Activated CD8-positive, alpha-beta memory T cell treated with anti-CD3 and anti-CD28 coated beads, Interleukin-2, amount 50 U/mL, for 4 hours (primary cell): ENCODE measurements at places on chromosomes 16 and 17.

- no peak for DNase-seq
Measured at GRCh38 chr17:2122641-2123302, 67.9 kb downstream of the HIC1 start.

DNA sequence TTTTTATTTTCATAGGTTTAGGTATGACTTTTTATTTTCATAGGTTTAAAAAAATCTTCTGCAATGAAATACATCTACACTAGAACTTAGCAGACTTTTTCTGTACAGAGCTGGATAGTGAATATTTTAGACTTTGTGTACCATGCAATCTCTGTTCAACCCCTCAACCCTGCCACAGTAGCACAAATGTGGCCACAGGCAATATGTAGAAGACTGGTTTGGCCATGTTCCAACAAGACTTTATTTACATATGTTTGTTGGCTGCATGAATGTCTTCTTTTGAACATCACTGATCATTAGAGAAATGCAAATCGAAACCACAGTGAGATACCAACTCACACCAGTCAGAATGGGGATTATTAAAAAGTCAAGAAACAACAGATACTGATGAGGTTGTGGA is 229.2 kb downstream of the SHISA9 start:
- no peak for DNase-seq

- no peak for DNase-seq
Measured at GRCh38 chr16:28000314-28001169, 63.0 kb downstream of the GSG1L start.

- no peak for DNase-seq
Measured at GRCh38 chr16:66600477-66600876, 4.0 kb upstream of the CMTM3 start.

DNA sequence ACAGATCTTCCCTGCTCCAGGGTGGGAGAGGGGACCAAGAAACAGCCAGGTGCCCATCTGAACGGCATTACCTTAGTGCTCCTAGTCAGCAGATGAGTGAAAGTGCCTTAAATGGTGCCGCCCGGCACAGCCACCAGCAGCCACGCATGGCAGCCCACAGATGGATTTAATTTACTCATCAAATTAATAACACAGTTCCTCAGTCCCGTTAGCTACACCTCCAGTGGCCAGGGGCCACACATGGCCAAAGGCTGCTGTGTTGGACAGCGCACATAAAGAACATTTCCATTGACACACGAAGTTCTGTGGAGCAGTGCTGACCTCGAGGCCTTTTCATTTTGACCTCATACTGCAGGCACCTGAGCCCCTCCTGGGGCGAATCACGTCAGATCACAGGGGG is 166.3 kb downstream of the CMIP start:
- no peak for DNase-seq

GRCh38 chr16:1782408-1783264 is at the start of the genes NUBP2 and SPSB3:
TSS of gene NUBP2 (plus strand) at chr16:1782960. CDS start at chr16:1783021, 61 bp downstream.
TSS of gene SPSB3 (minus strand) at chr16:1782571. CDS start at chr16:1781483, 1,088 bp downstream.
- peak; percentile 95 for DNase-seq

DNA sequence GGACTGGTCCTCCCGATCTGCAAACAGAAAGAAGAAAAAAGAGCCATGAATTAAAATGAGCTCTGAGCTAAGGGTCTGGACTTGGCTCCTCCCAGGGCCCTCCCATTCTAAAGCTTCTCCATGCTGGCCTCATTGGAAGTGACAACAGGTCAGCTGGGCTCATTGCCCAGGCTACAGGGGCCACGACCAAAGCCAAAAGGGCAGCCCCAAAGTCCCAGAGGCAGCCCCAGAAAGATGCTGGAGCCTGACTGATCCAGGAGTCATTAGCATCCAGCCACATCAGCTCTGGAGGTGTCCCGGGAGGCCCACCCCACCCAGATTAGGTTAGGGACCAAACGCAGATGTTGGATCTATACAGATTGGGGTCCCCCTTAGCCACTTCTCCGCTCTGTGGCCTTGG is 58.2 kb downstream of the MYH11 start:
- DNase-seq: no peak

DNA sequence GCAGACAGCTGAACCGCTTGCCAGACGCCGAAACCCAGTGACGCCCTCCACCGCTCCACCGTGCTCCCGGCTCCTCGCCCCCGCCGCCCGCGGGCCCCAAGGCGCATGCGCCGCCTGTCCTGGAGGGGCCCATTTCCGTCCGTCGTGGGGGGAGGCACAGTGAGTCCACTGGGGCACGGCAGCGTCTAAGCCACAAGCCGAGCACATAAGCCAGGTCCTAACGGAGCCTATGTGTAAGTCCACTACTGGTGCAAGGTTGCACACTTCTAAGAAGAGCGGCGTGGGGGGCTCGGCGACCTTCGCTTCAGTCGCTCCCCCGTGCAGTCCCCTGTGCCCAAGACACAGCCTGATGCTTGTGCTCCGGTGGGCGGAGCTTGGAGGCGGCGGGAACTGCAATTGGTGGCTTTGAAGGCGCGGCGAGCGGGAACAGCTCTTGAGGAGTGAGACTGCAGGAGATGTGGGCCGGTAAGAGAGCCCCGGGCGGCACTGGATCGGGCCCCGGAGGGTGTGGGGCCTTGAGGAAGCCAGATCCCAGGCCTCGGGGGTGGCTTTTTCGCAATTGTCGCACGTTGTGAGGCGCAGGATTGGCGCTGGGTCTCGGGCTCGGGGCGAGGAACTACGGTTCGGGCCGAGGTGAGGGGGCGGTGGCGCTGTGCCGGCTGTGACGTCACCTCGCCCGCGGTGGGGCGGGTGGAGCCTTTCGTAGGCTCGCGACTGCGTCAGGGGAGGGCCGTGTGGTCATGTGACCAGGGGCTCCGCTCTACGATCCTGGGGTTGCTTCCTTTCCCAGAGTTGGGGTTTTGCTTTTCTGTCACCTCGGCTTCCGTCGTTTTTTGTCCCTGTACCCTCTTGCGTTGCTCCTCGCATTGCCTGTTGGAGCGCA is at the start of the genes CENPN and CMC2:
CENPN (plus strand) TSS at position 402 of the 883 bp plus-strand sequence. CDS start 4,726 bp downstream, outside the sequence.
CMC2 (minus strand) TSS at position 73 of the 883 bp plus-strand sequence. CDS start 9,491 bp downstream, outside the sequence.
- DNase-seq: peak; percentile 96

DNA sequence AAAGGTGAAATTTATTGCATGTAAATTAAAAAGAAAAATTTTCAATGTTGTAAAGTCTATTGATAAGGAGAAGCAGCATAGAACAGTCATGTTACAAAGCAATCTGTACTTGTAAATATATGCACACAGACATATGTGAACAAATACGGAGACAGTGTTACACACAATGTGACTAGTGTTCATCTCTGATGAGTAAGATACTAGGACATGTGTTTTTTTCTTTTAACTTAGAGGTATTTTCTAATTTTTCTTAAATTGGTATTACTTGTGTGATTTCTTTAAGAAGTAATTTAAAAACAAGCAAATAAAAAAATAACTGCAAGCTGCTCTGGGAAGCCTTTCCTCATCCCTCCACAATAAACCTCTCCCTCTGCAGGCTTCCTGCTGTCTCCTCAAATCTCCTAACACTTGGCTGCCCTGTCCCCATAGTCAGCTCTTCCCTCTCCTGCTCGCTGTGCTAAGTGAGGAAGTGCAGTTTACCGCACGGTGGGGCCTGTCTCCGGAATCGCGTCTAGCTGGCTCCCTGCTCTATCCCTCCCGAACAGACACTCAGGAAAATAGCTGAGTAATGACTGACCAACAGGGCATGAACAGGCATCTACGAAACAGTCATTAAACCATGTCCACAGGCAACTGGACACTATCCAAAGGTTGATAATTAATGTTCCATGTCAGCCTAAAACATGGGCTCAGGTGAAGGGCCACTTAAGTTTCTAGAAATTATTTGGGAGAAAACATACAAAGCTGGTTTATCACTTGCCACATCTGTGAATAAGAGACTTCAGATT is 35.9 kb downstream of the CMTM4 start:
- no peak for DNase-seq

DNA sequence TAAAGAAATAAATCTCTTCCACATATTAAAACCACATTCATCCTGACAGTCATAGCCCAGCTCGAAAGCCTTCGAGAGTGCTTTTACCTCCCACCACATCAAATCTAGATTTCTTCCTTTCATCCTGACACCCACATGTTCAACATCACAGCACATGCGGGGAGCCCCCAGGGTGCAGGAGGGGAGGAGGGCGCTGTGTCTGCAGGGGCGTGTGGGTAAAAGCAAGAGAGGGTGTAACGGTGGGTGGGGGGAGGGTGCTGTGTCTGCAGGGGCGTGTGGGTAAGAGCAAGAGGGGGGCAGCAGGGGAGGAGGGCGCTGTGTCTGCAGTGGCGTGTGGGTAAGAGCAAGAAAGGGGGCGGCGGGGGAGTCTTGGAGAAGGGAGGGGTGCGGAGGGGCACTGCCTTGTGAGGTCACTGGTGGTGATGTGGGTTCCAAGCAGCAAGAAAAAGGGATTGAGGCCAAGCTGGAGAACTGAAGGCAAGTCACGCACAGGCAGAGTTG is 34.7 kb downstream of the ADCY9 start:
- DNase-seq: peak; percentile 61

GRCh38 chr17:22517716-22518115 is 825.4 kb downstream of the KCNJ18 start:
- no peak for DNase-seq

DNA sequence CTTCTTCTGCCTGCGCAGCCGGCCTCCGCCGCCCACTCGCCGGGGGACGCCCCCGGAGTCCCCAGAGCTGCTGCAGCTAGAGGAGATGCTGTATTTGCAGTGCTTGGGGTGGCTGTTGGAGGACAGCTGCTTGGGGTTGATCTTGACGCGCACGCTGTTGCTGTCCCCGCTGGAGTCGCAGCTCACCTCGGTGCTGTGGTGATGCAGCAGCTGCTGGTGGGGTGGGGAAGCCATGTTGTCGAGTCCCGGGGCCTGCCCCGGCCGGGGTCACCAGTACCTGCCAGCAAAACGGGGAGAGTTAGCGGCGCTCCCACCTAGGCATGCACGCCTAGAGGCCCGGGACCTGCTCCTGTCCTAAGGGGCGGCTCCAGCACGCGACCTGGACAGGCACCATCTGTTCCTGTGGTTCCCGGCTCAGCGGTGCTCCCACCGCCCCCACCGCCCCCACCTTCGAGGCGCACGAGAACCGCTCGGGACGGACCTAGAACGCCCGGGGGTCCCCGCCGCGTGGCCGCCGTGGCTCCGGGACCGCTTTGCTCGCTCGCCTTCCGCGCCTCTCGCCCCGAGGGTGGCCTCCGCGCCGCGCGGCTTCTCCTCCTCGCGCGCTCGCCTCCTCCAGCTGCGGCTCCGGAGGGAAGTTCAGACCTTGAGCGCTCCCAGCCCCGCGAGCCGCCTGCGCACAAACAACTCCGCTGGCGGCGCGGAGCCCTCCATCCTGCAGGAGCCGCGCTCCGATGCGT is 863 bp downstream of the ADCY9 start:
- DNase-seq: peak; percentile 53

GRCh38 chr17:80362428-80363119 is 52.4 kb upstream of the ENDOV start:
- no peak for DNase-seq

DNA sequence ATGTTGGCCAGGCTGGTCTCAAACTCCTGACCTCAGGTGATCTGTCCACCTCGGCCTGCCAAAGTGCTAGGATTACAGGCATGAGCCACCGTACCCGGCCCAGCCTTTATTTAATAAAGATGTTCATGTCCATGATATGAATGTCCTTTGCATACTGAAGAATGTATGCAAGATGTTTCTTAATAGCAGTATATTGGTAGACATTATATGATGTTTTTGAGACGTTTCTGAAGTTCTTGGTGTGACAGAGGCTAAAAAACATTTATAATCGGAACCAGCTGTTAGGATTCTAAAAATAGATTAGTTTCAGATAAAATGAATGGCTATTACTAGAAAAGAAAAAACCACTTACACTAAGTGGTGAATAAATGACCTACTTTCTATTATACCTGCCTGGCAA is 11.8 kb downstream of the PDZD9 start:
- DNase-seq: no peak

DNA sequence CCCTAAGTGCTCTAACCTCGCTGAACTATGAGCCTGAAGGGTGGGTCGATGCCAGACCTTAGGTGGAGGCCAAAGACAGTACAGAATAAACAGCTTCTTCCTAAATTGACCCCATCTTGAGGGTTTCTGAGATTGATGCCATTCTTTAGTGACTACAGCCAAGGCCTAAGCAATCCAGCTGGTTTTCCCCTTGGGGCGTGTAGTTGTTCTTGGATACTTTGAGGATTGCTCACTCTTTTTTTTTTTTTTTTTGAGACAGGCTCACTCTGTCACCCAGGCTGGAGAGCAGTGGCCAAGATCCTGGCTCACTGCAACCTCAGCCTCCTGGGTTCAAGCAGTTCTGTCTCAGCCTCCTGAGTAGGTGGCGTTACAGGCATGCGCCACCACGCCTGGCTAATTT is 2.0 kb downstream of the OVCA2 start:
- DNase-seq: no peak

DNA sequence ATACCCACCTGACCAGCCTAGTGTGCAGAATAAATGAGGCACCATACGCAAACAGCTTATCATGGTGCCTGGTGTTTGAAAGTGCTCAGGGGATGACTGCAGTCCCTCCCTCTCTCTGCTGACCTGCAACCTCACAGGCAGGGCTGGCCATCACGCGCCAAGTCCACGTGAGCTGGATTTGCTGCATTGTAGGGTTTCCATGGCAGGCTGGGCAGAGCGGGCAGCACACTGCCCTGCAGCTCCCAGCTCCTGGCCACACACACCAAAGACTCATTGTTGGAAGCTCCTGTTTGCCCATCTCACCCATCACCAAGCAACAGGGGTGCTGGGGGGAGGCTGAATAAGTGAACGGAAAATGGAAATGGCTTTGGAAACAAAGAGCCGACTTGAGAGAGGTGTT is 81.8 kb downstream of the IRX3 start:
- no peak for DNase-seq

- no peak for DNase-seq
Measured at GRCh38 chr17:57732062-57732461, 13.0 kb downstream of the CCDC182 start.

DNA sequence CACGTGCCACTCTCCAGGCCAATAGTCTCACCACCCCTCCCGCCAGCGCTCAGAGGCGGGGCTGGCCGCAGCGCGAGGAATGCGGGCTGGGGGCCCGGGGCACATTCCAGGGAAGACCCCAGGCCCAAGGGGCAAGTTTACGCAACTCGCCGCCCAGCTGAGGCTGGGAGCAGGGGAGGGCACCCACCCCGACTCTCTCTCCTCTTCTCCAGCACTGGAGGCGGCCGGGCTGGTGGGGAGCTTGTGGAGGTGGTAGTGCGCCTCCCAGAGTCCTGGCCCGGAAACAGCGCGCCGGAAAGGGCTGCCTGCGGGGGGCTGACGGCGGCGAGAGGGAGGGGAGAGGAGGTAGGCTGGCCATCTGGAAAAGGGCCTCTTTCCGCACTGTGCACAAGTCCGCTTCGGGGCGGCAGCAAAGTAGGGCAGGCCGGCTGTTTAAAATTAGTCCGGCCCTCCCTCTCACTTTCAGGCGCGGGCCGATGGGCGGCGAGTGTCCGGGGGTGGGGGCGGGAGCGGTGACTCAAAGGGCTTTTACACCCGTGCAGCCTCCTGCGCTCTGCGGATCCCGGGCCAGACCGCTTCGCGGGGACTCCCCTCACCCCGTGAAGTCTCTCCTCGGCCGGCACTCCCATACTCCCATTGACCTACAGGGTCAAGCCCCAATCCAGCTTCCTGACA is 1.1 kb downstream of the FHOD1 start:
- peak; percentile 45 for DNase-seq

DNA sequence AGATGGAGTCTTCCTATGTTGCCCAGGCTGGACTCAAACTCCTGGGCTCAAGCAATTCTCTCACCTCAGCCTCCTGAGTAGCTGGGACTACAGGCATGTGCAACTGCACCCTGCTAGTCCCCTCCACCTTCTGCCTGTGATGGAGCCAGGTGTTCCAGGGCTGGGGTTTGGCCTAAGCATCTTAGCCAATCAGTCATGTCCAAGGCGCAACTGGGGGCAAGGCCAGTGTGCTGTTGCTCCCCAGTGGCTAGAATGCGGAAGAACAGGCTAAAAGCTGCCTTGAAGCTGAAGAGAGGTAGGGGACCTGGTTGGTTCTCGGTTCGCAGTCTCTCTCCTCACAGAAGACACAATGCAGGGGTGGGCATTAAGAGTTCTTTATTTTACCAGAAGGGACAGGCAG is 18.6 kb downstream of the FLOT2 start:
- DNase-seq: no peak

- no peak for DNase-seq
Measured at GRCh38 chr16:84570739-84571403, 47.0 kb downstream of the COTL1 start.
